ENCODE measurements at places on chromosomes 16 and 17.
A peak's percentile ranks its signal among the peaks of the same experiment; 100 is the strongest.

DNA sequence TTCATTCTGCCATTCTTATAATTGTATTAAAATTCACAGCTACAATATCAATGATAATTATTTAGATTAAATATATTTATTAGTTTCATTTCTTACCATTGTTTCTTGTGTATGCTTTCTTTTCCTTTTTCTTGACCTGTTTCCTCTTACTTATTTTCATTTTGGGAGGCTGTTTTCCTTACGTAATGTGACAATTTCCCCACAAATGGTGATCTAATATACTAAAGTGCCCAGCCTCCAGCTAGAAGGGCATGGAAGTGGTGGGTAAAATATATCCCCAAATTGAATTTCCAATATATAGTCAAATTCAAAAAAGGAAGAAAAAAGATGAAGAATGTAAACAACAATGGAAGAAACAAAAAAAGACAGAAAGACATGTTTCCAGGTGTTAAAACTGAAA, 1.5 kb upstream of the ABCA6 start:
- no peak for DNase-seq

GRCh38 chr16:65181071-65181561, 59.3 kb upstream of the CDH11 start:
- DNase-seq: no peak

DNA sequence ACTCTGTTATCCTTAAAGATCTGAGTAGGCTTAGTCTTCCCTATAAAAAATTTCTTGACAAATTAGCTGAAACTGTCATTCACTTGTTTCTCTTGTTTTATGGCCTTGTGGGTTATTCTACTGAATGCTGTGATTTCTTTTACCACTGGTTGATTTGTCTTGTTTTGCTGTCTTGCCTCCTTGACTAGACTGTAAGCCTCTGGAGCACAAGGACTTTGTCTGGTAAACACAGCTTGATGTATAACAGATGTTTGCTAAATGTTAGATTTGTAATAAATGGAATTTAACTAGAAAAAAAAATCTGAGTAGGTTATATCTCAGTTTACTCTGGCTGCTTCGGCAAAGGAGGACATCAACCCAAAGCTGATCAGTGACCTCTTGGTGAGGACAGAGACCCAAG, 21.6 kb downstream of the VAC14 start:
- no peak for DNase-seq

- peak; percentile 67 for DNase-seq
Measured at GRCh38 chr17:81831957-81832607, 1.0 kb downstream of the MCRIP1 start.

DNA sequence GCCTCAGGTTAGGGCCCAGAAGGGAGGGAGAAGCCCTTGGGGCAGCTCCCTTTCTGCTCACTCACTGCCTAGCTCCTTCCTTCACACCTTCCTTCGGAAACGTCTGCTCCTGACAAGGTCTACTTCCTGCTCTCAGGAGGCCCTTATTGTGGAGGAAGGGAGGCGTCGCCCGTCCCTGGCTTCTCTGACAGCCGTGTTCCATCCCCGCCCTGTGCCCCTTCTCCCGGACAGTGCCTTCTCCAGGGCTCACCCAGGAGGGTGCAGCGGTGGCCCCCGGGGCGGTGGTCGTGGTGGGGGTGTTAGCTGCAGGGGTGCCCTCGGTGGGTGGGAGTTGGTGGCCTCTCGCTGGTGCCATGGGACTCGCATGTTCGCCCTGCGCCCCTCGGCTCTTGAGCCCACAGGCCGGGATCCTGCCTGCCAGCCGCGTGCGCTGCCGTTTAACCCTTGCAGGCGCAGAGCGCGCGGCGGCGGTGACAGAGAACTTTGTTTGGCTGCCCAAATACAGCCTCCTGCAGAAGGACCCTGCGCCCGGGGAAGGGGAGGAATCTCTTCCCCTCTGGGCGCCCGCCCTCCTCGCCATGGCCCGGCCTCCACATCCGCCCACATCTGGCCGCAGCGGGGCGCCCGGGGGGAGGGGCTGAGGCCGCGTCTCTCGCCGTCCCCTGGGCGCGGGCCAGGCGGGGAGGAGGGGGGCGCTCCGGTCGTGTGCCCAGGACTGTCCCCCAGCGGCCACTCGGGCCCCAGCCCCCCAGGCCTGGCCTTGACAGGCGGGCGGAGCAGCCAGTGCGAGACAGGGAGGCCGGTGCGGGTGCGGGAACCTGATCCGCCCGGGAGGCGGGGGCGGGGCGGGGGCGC, 231.9 kb downstream of the SEC14L1 start:
- peak; percentile 86 for DNase-seq

DNA sequence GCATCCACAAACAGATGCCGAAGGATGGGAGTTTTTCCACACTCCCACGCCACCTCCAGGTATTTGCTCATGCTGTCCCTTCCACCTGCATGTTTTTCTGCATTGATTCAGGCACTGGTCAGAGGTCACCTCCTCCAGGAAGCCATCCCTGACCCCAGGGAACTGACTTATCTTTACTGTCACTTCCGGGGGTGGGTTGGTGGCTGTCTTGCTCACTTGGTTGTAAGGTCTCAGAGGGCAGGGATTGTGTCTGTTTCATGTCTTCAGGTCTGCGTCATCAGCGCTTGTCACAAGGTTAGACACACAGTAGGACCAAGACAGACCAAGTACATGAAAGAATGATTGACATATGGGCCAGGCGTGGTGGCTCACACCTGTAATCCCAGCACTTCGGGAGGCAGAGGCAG, 1.9 kb upstream of the IL4R start:
- DNase-seq: no peak

GRCh38 chr16:71706046-71706445, 18.5 kb downstream of the PHLPP2 start:
- DNase-seq: no peak

- no peak for DNase-seq
Measured at GRCh38 chr17:18027280-18027679, 11.7 kb downstream of the ATPAF2 start.

GRCh38 chr16:1527836-1528811, 5.3 kb upstream of the TMEM204 start:
- no peak for DNase-seq

DNA sequence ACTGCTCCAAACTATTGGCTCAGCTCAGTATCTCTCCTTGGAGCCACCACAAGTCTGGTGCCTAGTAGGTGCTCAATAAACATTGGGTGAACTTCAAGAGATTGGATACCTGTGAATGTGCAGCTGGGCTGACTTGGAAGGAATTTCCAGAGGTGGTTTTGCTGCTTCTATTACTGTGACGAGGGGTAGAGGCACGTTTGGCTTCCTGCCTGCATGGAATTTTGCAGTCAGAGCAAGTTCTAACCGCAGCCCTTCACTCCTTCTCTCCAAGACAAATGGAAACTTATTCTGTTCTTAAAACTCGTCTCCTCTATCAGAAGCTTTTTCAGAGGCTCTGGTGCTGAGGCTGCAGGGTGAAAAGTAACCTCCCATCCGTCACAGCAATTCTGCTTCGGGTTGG, 342.5 kb downstream of the CPPED1 start:
- no peak for DNase-seq

GRCh38 chr16:1788095-1788707, 5.3 kb downstream of the IGFALS start:
- DNase-seq: no peak

- no peak for DNase-seq
Measured at GRCh38 chr17:18186627-18186982, 3.0 kb downstream of the ALKBH5 start.

DNA sequence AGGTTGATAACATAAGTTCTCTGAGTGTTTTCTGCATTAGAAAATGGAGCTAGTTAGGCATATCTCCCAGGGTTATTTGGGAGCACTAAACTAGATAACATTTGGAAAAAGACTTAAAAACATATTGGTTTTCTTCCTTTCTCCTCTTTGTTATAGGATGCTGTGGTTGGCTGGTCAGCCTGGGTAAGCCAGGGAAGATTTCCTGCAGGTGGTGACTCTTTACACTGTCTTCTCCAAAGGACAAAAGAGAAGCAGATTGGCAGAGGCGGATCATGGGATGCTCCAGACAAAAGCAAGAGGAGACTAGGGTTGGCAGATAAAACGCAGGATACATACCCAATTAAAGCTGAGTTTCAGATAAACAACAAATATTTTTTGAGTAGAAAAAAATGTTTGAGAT, 6.2 kb upstream of the CRYBA1 start:
- DNase-seq: no peak

GRCh38 chr16:66263973-66264310, 102.5 kb upstream of the CDH5 start:
- DNase-seq: no peak

GRCh38 chr16:57380671-57381462, 8.6 kb downstream of the CX3CL1 start:
- no peak for DNase-seq

DNA sequence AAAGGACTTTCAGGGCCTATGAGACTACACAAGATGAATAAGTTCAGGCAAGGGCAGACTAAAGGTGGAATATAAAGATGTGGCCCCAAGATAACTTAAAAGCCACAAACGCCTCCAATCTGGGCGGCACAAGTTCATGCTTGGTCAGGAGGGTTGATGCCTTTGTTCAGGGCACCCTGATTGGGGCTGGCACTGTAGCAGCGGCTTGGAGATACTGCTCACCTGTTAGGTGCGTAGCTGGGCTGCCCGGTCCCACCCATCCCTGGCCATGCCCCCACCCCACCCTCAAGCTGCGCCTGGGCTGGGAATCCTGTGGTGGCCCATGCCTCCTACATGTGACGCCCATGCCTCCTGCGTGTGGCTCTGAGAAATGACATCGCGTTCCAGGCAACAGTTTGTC, 12.5 kb upstream of the SLC13A2 start:
- DNase-seq: no peak

DNA sequence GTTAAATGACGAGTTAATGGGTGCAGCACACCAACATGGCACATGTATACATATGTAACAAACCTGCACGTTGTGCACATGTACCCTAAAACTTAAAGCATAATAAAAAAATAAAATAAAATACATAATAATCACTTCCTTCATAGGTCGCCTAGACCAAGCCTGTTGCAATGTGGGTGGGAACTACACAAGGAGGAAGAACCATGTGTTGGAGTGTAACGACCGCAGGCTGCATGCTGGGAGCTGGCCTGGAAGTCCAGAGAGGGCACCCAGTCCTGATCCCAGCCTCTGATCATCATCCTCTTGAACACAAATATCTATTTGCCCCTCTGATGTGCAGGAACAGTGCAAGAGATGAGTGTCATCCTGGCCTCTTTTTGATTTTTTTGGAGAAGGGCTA, 224.7 kb upstream of the ASIC2 start:
- no peak for DNase-seq

GRCh38 chr16:22763437-22764080, 50.4 kb upstream of the HS3ST2 start:
- DNase-seq: no peak

DNA sequence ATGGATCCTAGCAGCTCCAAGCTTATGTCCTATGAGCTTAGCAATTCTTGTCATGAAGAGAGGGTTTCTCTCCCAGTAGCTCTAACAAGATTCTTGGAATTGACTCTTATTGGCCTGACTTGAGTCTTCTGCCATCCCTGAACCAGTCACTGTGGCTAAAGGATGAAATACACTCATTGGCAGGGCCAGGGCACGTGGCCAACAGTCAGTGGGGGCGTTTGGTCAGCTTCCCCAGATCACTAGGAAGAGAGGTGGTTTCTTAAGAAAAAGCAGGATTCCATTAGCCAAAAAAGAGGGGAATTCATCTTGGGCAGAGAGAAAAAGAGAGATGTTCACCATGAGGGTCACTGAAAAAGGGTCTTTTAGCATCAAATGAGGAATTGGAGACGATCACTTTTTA, 363.2 kb downstream of the SNX29 start:
- no peak for DNase-seq

GRCh38 chr17:77470800-77471733, 330.3 kb downstream of the SEC14L1 start:
- no peak for DNase-seq

DNA sequence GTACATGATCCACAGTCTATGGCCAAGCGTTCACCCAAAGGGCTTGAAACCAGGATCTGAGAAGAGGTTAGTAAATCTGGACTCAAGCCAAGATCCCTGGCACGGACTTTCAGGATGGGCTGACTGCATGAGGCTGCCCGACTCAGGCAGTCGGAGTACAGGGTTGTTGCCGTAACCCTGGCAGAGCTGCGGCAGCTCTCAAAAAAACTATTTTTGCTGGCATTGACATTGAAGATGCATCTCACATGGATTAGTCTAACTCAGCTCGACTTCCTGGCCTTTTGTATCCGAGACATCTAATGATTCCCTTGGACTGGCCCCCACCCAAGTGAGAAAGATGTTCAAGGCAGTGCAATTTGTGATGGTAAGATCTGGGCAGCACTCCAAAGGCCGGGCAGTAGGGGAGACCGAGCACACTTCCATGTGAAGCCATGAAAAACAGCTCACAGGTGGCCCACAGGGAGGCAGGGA, 6.2 kb downstream of the SLC47A1 start:
- DNase-seq: no peak

DNA sequence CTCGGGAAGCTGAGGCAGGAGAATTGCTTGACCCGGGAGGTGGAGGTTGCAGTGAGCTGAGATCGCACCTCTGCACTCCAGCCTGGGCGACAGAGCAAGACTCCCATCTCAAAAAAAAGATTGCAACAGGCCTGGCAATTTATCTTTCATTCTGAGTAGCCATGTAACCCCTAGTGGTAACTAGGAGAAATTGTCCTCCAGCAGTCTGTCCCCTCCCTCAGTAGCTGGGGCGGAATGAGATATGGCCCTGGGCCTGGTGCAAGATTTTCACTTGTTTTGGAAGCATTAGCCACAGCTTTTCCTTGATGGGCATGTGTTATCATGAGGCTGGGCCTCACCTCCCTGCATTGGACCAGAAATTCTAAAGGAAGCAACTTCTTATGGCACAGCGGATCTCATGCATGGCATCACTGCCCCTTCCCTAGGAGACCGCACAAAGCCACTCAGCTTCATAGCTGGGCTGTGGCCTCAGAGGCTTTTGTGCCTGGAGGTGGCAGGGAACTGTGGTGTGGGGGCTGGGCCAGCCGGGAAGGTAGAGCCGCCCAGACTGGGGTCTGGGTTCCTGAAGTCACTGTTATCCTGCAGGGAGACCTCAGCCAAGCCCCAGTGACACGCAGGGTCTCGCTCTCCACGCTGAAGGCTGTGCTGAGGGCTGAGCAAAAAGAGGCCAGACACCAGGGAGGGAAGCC, 13.4 kb downstream of the NATD1 start:
- no peak for DNase-seq

DNA sequence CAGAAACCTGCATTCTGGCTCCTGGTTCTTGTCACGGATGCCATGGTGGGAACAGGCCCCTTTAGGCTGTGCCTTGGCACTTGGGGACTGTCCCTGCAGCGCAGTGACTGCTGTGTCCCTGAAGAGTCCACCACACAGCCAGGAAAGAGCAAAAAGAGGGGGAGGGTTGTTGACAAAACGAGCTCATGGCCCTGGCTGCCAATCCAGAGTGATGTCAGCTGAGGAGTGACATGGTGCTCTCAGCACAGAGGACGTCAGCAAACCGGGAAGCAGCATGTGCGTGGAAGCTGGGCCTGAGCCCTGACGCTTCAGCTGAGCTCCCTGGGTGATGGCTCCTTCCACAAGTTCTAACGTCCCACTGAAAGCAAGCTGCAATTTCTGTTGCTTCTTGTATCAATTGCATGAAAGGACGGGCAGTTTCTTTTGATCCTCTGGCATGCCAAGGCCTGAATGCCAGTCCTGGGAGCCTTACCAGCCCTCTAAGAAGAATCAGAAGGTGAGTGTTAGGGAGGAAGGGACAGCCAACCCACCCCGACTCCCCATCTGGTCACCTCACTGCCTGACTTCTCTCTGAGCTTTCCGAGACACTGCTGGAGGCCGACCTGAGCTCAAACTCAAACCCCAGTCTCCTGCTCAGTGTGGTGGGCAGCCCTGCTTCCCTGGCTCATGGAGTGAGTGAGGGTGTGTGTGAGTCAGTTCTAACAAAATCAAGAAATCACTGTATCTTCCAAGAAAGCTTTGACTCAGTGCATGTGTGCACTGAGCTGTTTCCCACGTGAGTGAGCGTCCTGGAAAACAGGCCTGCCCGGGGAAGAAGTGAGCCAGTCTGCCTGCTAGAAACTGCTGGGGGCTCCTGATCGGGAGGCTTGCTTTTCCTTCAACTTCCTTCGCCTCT, 14.7 kb upstream of the WNT3 start:
- peak; percentile 37 for DNase-seq

Measured in lower lobe of right lung (tissue), 2 donors.